ENCODE measurements at places on chromosomes 1 and 21.

DNA sequence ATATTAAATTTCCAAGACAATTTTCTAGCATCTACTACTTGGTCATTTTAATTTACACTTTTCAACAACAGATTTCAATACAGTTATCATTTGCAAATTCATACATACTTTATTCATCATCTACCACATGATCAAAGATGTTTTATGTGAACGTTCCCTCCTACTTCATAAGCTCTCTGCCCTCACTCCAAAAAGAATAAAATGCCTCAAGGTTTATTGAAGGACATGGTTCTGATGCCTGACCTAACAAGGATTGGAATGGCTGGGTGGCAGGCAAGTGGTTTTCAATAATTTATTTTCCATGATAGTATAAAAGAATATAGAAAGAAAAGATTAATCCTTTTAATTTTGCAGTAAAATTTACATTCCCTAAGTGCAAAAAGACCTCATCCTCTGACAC, 5.4 kb downstream of the CDKN2C start:
- no peak for DNase-seq

GRCh38 chr1:232477728-232478127, 152.2 kb downstream of the SIPA1L2 start:
- DNase-seq = no peak

DNA sequence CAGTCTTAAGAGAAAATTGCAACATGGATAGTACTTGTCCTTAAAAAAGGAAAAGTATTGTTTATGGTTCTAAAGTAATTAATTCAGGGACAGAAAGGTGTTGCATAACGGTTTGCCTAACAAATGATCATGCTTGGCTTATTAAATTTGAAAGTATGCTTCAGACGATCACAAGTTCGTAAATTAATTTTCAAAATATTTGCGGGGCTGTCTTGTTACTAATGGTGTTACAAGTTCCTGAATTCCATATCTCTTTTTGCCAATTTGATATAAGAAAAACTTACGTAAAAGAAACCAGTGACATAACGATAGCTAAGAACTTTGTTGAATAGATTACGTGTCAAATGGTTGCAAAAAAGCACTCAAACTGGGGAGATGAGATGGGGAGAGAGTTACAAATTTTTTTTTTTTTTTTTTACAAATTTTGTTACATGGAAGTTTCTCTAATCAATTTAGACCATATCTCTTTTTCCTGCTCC, 1.3 kb downstream of the AGO3 start:
- no peak for DNase-seq

DNA sequence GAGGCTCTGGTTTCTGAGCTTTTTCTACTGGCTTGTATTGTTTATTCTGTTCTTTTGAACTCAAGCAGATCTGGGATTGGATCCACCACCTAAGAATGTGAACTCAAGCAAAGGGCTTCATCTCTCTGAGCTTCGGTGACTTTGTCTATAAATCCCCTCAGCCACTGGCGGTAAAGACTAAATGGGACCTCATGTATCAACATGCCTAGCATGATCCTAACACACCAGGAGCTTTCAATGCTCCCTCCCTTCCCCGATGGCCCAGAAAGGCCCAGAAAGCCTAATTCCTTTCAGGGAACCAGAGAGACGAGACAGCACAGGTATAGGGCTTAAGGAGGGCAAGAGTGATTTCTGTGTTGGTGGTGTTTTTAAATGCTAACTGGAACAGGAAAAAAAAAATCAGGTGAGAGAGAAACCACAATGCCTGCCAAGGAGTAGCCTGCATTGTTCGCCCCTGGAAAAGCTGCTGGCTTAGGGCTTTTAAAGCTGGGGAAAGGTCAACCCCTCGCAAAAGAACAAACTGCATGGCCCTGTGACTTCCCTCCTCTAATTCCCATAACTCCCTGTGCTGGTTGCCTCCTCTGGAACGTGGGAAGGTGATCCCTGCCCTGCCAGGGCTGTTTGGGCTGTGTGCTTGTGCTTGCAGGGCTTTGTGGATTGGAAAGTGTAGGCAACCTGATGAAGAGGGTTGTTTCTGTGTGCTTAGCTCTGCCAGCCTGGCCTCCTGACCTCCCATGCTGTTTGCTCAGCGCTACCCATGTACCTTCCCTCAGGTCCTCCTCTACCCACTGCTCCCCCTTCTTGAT, 147.0 kb downstream of the PLPP3 start:
- DNase-seq = no peak

DNA sequence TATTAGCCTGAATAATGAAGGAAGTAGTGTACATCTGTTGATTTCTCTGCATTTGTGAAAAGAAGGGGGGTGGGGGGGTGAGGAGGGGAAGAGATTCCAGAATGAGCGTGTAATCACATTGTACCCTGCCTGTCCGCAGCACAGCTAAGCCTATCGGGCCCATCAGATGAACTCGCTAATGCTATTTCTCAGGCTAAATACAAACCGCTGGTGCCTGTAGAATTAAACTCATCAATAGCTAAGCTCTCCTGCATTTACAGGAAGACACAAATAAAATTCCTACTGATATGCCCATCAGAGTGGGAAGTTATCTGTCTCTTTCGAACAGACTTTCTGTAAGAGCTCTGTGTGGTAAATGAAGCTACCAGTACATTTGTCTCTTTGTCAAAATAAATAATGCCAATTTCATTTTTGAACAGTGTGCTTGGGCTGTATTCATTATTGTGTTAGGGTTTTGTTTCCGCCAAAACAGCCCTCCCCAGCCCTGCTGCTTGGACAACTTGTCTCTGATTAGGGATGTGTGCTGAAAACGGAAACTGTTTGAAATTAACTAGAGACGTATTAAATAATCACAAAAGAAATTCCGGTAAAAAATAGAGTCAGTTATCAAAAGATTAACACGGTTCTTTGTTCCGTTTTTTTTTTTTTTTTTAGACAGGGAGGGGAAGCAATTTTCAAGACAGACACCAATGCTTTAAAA, 305.4 kb downstream of the TTLL7 start:
- no peak for DNase-seq

- DNase-seq = no peak
Measured at GRCh38 chr1:22854688-22855565, 117.7 kb downstream of the LACTBL1 start.

GRCh38 chr21:43763901-43764523, 12.1 kb downstream of the CSTB start:
- no peak for DNase-seq

DNA sequence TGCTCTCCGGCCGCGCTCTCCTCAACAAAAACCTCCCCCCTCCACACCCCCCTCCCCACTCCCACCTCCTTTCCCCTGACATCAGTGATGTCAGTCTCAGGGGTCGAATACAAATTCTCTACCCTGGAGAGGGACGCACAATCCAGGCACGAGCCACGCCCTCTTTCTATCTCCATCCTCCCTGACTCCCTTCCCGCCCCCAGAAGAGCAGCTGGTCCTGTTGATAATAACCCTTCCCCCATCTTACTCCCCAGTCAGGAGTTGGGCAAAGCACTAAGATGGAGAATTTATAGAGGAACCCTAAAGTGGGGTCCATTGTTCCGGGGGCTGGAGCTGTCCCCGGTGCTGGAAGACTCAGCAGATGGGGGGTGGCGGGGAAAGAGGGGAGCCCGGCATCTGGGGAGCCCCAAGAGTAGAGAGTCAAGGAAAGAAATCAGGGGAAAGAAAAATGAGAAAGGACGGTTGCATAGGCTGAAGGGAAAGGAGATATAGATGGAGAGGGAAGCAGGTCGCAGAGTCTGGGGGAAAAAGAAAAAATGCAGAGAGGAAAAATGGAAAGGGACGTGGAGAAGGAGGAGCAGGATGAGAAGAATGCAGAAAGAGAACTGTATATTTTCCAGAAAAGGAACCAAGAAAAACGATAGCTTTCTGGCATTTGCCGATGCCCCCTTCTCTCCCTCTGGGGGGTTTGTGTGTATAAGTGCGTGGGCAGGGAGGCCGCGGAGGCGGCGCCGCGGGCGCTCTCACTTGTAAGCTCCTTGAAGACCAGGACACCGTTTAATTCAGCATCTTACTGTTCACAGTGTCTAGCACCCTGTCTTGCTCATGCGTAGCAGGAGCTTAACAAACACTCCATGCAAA, at the start of gene CELF3:
CELF3 (minus strand) TSS at position 33 of the 861 bp plus-strand sequence. CDS start 783 bp downstream, outside the sequence.
- DNase-seq = no peak

DNA sequence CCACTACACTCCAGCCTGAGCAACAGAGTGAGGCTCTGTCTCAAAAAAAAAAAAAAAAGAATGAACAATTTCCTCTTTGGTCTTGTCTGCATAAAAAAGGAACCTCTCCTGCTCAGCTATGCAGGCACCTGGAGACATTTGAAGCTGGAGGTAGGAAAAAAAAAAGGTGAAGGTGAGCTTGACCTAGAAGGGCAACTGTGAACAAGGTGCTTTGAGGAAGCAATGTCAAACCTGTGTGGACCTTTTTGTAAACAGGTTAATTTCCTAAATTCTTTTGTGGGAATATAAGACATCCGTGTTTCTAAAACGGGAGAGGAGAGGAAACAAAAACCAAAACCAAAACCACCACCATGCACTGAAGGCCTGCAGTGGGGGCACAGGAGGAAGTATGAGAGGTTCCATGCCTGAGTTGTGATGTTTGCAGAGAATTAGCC, 77.5 kb downstream of the SLC45A1 start:
- no peak for DNase-seq

Data from T-helper 9 cell (primary cell).